Foreskin keratinocyte (primary cell): ENCODE measurements at places on chromosomes 6 and 20. TPM values are rescaled to one million over a fixed set of nuclear protein-coding genes. Genes with fewer than 3 reads are reported as not detected.

Gene ROMO1
- 271 and 286 TPM in 2 replicates for total RNA-seq

Gene GUCA1A
- 0.10 TPM in 1 of 2 replicates, not detected in the other for total RNA-seq

Gene SNAP25
- not detected in 2 replicates for total RNA-seq

Gene TMEM239
- not detected in 2 replicates for total RNA-seq

Gene PAK5
- total RNA-seq, result not detected in 2 replicates

Gene OPRL1
- 0.10 and 0.14 TPM in 2 replicates for total RNA-seq
